GM13977 (cell line): ENCODE measurements at places on chromosomes 16 and 17.

- no peak for DNase-seq
These were observed 14.7 kb upstream of the SEZ6 start for GRCh38 chr17:29020576-29020975.

GRCh38 chr16:26169473-26169872, 477.7 kb downstream of the HS3ST4 start:
- no peak for DNase-seq

- DNase-seq, result peak; percentile 68
These were observed 533 bp downstream of the RASD1 start for GRCh38 chr17:17495536-17496188.

DNA sequence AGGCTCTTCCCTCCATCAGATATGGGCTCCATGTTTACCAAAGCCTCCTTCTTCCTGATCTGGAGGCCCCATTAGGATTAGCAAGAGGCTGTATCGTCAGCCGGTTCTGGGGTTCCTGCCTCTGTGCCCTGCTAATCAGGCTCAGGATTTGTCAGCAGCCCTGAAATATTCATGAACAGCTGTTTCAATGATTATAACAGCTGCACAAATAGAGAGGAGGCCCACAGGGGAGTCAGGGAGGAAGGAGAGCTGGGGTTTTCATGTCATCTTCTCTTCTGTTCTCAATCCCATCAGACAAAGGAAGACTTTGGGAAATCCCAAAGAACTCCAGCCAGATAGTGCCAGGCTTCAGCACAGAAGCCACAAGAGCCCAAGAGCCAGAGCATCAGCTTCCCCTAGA, 72.3 kb upstream of the MMP2 start:
- no peak for DNase-seq

- DNase-seq, result no peak
These were observed 478.2 kb upstream of the CCL2 start for GRCh38 chr17:33776903-33777302.

GRCh38 chr16:50671644-50672260, 9.4 kb downstream of the SNX20 start:
- DNase-seq, result peak; percentile 60

DNA sequence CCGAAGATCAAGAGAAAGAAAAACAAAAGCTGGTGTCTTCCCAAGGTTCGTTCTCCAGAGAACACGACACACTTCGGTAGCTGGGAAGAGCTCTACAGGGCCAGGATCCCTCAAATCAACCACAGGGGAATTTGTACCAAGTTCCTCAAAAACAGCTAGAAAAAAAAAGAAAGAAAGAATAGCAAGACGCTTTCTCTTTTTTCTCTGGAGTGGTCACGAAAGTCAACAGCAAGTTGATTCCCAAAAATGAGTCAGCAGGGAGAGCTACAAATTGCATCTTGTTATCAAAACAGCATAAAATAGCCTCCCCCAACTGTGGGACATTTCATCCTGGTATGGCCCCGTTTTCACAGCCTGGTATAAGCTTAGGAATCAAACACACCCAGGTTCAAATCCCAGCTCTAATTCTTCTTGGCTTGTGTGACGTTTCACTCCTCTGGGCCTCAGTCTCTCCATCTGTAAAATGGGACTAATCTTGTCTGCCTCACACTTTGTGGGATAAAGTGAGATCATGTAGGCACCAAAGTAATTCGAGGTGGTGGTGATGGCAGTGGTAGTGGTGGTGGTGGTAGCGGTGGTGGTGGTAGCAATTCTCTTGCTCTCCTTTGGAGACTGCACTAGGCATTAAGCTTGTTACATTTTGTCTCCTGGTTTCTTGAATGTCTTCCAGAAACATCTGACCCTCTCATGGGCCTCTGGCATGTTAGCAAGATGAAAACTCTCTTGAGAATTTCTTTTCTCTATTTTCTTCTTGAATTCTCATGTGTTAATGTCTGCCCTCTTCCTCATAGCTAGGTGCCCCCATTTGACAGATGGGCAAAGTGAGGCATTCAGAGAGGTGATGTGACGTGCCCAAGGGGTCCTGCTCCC, 988 bp upstream of the IL21R start:
- no peak for DNase-seq

DNA sequence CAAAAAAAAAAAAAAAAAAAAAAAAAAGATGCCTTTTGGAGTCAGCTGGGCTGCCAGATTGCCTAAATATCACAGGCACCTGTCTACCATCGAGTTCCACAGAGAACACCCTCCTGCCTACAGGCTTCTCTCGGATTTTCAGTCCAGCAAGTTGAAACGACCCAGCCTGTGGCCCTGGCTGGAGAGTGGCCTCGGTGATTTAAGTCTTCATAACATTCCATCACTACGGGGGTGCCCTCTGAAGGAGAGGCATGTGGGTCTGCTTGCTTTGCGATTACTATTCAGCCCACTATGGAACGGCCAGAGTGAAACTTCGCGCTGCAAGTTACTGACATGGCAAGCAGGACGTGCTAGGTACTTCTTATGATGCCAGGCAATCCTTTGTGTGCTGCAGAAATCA, 42.8 kb downstream of the MARCHF10 start:
- DNase-seq, result no peak

- DNase-seq, result no peak
These were observed 50.0 kb downstream of the BEAN1 start for GRCh38 chr16:66477028-66477515.
